Esophagus squamous epithelium (tissue), 5 donors: ENCODE measurements at places on chromosomes 2 and 18.

- no peak for DNase-seq
Observed at GRCh38 chr2:15731889-15732271, 140.2 kb downstream of the DDX1 start.

GRCh38 chr2:8580316-8581233 lies 101.3 kb upstream of the ID2 start:
- DNase-seq: no peak

DNA sequence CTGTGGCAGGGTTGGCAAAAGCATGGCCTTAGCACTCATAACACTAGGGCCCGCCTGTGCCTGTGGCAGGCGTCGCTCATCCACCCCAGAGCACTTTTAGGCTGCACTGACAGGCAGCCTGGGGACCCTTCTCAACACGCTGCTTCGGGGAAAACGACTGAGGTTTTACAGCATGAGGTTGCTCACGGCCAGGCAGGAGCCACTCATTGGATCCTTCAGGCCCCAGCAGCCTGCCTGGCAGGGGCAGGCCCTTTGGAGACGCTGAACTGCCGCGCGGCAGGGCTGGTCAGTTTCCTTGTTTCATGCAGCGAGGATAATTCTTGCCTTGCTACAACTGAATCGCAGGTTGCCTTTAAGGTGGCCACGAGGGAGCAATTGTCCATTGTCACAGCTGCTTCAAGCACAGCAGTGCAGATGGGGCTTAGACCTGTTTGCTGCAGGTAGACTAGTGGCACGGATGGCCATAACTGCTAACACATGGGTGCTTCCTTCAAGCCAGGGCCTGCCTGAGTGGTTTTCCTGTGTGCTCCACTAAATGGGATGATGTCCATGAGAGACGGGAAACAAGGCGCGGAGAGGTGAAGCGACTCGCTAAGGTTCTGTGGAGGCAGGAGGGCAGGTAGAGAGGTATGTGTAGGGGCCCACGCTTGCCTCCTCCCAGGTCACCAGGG lies 49.9 kb upstream of the HS6ST1 start:
- DNase-seq: no peak

DNA sequence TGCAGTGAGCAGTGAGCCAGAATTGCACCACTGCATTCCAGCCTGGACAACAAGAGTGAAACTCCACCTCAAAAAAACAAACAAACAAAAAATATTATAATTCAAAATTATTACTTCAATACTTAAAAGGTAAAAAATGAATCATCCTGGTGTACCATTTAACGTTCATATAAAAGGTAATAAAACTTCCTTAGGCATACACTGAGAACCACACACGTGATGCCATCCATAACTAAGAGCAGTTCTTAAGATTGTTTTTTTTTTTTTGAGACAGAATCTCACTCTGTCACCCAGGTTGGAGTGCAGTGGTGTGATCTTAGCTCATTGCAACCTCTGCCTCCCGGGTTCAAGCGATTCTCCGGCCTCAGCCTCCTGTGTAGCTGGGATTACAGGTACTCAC lies 29.4 kb downstream of the YWHAQ start:
- no peak for DNase-seq

GRCh38 chr2:17791121-17791816 lies 25.0 kb upstream of the MSGN1 start:
- DNase-seq: no peak

GRCh38 chr18:79850731-79851130 lies 53.0 kb downstream of the KCNG2 start:
- no peak for DNase-seq

DNA sequence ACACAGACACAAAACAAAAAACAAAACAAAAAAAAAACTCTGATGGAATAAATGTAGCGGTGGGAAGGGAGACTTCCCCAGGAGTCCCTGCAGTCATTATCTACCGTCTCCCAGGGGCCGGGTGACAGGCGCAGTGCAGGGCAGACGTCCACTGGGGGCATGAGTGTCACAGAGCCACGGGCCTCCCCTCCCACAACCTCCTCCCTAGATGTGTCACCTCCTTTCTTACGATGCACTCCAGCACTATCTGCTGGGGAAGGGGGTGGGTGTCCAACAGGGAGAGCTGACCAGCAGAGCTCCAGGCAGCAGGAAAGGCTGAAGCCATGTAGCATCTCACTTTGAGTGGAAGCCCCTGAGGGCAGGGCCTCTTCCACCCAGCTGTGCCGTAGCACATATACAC lies 84.5 kb downstream of the LONRF2 start:
- no peak for DNase-seq

- no peak for DNase-seq
Observed at GRCh38 chr2:193583638-193584400, 1389.1 kb upstream of the TMEFF2 start.

GRCh38 chr2:758073-758820 lies 81.0 kb upstream of the TMEM18 start:
- DNase-seq: no peak

- DNase-seq: no peak
Observed at GRCh38 chr18:23062011-23062410, 73.3 kb upstream of the CABLES1 start.

GRCh38 chr2:175476948-175477347 lies 295.4 kb upstream of the ATP5MC3 start:
- DNase-seq: no peak

DNA sequence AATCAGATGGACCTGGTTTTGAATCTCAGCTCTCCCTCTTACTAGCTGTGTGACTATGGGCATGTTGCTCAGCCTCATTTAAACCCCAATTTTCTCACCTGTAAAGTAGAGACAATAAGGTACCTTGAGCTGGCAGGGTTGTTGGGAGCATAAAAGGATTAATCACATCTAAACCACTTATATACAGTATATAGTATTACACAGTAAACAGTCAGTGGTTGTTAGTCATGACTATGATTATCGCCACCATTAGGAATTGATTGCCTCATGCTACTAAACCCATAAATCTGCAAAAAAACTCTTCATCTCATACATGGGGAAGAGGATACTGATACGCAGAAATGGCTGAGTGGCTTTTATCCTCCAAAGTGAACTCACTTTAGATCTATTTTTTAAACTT lies 65.8 kb downstream of the INO80D start:
- no peak for DNase-seq

GRCh38 chr2:32847734-32848133 lies 99.0 kb upstream of the LTBP1 start:
- DNase-seq: no peak

- DNase-seq: peak; percentile 2
Observed at GRCh38 chr2:11938196-11938595, 191.8 kb downstream of the LPIN1 start.

GRCh38 chr2:228600265-228600664 lies 418.8 kb upstream of the SPHKAP start:
- DNase-seq: no peak

- DNase-seq: no peak
Observed at GRCh38 chr2:220076734-220077133, 449.3 kb downstream of the SLC4A3 start.

DNA sequence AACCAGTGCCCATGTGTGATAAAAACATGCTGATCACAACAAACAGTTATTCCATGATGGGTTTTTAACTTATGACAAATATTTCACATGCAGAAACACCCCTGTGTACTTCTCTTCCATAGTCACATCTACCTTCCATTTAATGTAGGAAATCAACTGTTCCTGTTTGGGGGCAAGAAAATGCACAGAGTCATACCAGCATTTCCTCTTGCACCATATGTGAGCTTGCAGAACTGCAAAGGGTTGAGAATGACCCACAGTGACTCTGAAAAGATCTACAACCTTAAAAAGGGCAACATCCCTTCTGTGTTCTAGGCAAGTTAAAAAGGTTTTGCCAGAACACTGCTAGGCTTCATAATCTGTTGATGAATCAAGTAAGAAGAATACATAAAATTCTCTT lies 9.9 kb downstream of the BMP10 start:
- DNase-seq: no peak

DNA sequence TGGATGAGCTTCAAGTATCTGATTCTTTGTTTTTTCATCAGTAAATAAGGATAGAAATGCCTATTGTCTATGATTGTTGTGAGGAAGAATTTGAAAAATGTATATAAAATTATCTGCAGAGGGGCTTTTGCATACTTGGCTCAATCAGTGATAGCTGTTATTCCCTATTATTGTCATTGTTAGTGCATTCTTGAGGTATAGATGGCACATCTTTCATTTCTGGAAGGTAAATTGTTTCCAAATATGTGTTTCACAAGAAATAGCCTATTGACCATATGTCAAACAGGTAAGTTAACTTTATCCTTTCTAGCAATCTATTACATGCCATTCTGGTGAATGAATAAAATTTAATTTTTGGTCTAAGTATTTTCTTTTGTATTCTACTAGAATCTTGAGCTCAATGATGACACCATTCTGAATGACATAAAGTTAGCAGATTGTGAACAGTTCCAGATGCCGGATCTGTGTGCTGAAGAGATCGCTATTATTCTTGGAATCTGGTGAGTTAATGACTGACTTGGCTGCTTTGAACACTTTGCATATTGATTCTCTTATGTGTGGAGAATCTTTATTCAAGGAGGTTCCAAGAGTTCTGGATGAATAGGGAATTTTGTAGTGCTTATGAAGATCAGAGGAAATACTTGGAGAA lies 44.2 kb downstream of the TTC27 start:
- no peak for DNase-seq

DNA sequence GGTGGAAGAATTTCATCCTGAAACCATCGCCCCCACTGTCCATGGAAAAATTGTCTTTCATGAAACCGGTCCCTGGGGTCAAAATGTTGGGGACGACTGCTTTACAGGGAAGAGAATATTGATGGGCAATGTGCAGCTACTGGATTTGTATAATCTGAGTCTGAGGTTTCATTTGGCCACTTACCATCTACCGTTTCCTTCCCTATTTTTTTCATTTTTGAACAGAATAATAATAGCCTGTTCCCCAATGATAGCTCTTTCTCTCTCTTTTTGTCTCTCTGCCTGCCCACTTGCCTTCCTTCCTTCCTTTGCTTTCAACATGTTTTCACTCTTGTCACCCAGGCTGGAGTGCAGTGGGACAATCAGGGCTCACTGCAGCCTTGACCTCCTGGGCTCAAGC lies 78.3 kb upstream of the TLK1 start:
- no peak for DNase-seq

DNA sequence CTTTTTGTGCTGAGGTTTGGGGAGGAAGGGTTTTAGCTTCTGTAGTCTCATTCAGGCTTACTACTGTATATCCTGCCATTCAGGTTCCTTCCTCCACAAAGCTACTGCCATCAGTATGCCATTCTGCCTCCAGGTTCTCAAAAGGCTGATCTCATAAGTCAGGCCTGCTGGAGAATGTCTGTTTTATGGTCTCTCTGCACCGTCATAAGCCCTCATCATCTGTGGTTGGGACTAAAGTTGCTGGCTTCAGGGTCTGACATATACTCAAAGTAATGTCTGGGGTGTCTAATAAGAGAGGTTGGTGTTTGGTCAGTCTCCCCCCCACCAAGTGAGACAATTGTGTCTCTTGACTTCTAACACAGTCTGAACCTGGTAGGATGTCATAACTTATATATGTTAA lies 36.2 kb upstream of the CCBE1 start:
- no peak for DNase-seq

- no peak for DNase-seq
Observed at GRCh38 chr18:54710074-54710899, 118.0 kb upstream of the RAB27B start.

GRCh38 chr2:144471305-144472045 lies 48.4 kb downstream of the ZEB2 start:
- no peak for DNase-seq

DNA sequence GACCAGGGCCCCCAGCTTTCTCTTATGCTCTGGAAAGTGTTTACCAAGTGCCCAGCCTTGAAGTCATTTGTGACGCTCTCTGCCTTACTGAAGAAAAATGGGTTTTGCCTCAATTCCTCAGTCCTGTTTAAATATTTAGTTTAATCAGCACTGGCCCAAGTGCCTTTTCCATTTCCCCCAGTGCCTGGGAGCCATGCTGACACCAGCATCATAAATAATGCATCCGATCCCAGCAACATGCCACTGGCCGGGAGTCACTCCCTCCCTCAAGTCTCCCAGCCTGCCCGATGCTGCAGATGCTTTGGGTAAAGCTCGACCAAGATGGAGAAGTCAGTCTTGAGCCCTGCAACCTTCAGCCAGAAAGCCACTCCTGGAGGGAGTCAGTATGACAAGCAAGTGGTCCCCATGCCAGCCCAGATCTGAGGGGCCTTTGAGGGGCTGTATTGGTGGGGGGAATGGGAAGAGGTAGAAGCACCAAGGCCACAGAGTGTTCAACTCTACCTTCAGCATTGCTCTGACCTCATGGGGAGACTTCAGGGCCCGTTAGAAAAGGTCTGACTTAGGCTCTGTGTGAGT lies 12.0 kb upstream of the MTA3 start:
- DNase-seq: no peak

DNA sequence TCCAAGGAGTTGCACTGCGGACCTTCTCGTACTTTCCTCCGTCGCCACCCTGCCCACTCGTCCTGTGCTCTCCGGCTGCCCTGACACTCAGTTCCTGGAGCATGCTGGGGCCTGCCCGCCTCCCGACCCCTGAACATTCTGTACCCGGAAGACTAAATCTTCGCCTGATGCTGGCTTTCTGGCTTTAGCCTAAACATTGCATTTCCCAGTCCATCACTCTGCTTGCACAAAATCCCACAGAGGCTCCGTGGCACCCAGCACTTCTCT lies 550 bp upstream of the SFXN5 start:
- no peak for DNase-seq

DNA sequence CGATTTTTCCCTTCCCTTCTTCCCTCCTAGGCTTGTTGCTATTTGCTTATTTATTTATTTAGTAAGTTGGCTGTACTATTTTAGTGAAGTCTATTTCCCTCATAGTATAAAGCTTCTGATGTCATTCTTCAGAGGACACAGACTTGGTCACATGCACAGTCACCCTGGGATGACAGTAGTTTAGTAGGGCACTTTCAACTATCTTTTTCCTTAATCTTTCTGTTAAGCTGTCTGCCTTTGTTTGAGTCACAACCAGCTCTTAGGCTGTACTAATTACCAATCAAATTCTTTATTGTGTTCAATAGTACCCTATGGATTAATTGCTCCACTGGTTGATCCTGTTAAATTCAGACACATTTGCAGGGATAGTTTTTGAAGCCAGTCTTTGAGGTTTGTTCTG lies 26.9 kb upstream of the RAB31 start:
- no peak for DNase-seq

DNA sequence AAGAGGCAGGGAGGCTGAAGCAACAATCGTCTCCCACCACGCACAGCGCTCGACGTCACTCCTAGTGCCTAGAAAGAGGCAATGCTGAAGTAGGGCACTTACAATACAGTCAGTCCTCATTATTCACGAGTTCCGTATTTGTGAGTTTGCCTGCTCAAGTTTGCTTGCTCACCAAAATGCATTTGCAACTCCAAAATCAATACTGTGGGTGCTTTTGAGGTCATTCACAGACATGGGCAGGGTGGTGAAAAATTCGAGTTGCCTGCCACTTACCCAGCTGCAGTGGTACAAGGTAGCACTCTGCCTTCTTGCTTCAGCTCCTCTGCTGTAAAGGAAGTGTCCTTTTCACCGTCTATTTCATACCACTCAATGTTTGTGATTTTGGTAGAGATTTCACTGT lies 113.7 kb upstream of the NCK2 start:
- no peak for DNase-seq

DNA sequence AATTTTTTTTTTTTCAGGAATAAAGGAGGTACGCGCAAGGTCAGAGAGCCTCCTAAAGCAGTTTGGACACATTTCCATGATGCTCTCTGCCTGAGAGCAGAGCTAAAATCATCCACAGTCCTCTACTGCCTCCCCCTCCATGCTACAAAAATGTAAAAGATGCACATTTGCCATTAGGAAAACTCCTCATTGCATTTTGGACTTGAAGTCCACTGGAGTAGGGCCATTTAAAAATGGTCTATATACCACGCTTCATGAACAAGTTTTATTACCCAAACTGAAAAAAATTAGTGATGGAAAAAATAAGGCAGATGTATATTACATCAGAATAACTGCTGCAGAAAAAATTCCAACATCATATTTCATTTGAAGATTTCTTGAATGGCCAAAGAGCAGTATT lies 256.0 kb downstream of the AFF3 start:
- DNase-seq: no peak
